HCT116 (cell line): ENCODE measurements at places on chromosomes 16 and 17.

GRCh38 chr16:10743227-10743609 lies 424 bp upstream of the NUBP1 start:
- DNase-seq: no peak

GRCh38 chr17:13491916-13492736 lies 109.6 kb downstream of the HS3ST3A1 start:
- DNase-seq: no peak

DNA sequence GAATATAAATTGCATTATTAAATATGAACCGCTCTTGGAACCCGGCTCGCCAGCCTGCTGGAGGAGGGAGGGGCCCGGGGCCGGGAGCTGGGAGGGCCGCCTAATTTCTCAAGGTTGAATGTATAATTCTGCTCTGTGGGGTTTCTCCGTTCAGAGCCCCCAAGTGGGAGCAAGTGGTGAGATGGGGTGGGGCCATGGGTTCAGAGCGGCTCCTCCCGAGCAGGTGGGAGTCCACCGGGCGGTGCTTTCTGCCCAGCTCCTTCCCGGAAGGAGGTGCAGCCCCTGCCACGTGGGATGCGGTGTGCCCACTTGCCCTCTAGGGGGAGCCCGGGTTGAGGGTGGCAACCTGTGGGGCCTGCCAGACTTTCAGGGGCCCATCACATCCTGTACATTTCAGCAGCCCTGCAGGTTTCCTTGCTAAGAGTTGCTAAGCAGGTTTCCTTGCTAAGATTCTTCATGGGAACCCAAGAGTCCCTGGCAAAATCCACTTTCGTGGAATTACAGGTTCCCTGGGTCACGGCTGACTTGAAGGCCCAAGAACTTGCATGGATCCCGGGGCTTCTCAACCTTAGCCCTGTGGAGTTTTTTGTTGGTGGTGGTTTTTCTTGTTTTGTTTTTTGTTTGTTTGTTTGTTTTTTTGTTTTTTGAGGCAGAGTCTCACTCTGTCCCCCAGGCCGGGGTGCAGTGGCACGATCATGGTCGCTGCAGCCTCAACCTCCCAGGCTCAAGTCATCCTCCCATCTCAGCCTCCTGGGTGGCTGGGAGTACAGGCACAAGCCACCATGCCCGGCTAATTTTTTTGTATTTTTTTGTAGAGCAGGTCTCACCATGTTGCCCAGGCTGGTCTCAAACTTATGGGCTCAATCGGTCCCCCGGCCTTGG lies 196.7 kb upstream of the GSE1 start:
- peak; percentile 58 for DNase-seq

DNA sequence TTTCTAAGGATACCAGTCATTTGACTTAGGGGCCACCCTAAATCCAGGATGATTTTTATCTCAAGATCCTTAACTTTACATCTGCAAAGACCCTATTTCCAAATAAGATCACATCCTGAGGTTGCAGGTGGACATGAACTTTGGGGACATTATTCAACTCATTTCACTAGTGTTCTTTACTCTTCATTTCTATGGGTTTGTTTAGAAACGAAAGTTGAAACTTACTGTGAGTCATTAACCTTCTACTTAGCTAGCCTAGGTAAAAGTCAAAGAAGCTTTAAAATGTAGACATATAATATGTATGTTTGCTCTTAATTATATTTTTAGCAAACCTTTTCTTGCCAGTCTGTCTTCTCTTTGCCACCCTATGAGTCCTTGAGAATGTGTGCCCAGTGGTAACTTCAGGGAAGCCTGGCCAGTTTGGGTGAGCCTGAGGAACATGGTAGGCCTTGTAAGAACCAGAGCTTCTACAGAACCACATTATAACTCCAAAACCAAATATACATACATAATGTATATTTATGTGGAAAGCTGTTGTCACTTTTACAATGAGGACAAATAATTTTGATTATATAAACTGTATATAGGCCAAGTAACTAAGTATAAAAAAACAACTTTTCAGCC lies 38.4 kb downstream of the BPTF start:
- DNase-seq: no peak

- no peak for DNase-seq
Measured at GRCh38 chr17:40122136-40122998, 596 bp downstream of the MSL1 start.

GRCh38 chr17:66712453-66712852 lies 122.5 kb upstream of the CACNG5 start:
- no peak for DNase-seq

DNA sequence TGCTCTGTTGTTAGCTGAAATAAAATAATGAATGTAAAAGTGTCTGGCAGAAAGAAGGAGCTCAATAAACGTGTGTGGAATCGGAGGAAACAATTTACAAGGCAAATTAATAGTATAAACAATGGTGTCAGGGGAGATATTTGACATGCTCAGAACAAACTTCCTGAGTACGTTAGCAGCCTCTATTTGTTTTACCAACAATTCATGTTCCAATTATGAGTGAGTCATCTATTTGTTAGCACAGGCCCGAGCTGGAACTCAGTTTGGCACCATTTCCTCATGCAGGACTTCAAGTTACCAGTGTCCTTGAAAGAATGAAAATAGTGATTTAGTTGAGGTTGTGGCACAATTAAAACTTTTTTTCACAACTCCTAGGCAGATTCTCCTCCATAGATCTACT lies 9.1 kb downstream of the ASIC2 start:
- no peak for DNase-seq

DNA sequence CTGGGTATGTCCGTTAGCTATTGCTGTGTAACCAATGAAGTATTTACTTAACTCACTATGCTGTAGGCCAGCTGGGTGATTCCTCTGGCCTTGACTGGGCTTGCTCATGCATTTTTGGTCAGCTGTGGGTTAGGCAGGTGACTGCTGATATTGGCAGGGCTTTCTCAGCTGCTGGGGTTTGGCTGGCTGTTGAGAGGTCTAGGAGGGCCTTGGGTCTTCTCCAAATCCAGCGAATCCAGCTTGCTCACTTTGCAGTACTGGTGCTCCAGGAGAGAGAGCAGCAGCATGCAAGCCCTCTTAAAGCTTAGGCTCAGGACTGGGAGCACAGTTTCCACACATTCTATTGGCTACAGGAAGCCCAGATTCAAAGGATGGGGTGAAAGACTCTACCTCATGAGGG lies 270.1 kb downstream of the PHKB start:
- no peak for DNase-seq

DNA sequence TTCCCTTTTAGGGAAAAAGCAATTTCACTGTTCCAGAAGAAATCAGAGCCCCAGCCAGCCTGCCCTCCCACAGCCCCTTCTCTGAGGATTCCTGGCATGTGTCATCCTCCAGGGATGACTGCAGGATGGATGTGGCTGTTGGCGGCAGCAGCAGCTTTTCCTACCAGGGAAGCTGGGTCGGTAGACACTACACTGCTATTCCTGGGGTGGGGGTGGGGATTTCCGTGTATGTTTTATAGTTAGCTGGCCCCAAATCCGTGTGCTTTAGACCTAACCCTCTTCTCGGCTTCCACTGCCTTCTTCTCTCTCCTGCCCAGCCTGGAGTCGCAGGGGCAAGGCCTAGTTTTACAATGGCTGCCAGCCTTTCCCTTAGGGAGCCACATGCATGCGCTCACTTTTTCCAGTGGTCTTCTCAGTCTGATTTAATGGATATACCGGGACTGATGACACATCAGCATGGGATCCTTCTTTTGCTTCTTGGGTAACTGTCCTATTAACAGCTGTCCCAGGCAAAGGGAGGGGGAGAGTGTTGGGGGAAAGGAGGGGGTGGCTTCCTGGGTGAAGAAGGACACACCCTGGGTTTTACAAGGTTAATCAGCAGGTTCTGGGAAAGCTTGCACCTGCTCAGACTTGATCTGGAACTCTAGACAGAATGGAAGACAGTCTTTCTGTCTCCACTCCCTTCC lies 2.7 kb upstream of the NFE2L1 start:
- no peak for DNase-seq

DNA sequence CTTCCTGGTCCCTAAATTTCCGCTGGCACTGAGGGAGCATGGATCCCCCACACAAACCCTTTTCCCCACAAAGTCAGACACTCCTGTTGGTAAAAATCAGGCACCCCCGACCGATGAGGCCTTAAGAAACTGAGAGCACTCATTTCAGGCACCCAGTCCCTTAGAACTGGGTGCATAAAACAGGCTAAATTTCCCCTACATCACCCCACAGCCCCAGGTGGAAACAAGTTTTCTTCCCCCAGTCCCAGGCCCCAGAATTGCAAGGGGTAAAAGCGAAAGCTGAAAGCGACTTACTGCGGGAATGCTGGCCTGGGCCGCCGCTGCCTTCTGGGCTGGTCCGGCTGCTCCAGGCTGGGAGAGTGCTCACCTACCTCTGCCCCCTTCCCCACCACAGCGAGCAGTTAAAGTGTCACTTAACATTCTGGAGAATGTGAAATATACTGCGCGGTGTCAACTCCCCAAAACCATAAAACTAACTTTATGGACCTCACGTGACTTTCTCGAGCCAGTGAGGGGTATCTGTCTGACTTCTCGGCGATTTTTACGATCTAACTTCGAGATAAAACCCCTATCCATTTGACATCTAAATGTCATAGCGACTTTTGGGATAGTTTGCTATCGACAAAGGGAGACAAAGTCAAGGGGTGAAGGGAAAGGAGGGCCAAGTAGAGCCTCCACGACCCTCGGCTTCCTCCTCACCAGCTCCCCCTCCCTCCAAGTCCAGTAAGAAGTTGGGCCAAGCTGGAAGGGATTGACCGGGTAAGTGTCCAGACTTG lies at the start of gene HOXB3:
Gene HOXB3, minus strand, starts transcription at position 411 of the 776 bp plus-strand sequence. CDS start 37,767 bp downstream, outside the sequence.
- no peak for DNase-seq

DNA sequence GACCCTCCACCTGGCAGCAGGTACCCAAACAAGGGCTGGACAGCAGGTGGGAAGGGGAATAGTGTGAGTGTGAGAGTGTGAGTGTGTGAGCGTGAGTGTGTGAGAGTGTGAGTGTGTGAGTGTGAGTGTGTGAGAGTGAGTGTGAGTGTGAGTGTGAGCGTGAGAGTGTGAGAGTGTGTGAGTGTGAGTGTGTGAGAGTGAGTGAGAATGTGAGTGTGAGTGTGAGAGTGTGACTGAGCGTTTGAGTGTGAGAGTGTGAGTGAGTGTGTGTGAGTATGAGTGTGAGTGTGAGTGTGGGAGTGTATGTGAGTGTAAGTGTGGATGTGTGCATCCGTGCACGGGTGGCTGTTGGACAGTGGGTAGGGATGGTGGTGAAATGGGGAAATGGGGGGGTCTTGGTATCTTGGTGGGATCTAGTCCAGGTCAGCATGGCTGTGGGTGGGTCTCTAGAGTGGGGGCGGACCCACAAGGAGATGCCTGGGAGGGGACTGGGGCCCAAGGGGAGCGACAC lies 408 bp downstream of the ADGRG1 start:
- DNase-seq: no peak

GRCh38 chr17:21005367-21005766 lies 37.4 kb downstream of the USP22 start:
- no peak for DNase-seq

- DNase-seq: no peak
Measured at GRCh38 chr17:61783556-61784304, 79.6 kb downstream of the BRIP1 start.

GRCh38 chr17:74532115-74532514 lies 840 bp upstream of the CD300LB start:
- DNase-seq: no peak
